ENCODE measurements at places on chromosomes 2 and 18.

GRCh38 chr2:234363647-234364294, 133.1 kb downstream of the ARL4C start:
- no peak for DNase-seq

GRCh38 chr2:170394641-170395387, 216.9 kb downstream of the MYO3B start:
- DNase-seq, result no peak

DNA sequence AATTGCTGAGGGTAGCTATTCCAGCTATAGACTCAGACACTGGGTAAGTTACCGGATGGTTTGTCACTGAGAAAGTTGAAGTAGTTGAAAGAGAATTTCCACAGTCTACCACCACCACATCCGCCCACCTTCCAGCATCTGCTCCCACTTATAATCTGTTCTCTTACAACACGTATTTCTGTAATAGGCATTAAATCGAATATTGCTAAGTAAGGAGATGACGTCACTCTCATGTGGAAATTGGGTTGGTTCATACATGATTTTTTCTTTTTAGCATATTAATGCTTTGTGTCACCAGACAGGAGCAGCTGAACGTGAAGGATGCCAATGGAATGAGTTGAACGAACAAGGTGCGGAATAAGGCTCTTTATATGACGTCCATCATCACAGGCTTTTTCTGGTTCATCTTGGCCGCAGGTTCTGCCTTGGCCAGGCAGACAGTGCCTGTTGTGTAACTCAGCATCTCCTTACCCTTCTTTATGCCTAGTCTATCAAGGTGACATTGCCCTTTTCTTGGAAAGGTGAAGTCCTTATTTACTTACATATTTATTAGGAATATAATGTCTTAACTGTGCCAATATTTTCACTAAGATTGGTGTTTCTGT, 45.9 kb downstream of the THUMPD2 start:
- no peak for DNase-seq

- DNase-seq, result no peak
Measured at GRCh38 chr18:59505356-59505755, 146.3 kb upstream of the LMAN1 start.

DNA sequence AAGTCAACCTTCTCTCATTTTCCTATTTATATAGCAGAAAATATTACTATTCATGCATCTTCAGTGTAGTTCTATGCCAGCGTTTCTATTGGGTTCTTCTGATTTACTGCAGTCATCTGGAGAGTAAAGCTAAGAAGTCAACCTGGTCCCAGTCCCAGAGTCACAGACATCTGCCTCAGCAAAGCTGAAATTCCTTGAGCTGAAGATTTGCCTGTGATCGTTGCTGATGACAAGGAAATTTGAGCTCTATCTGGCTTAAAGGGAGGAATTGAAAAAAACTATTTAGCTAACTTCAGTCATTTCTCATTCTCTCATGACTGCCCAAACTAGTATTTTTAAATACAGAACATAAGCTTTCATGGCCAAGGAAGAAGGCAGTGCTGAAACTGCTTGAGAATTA, 45.7 kb downstream of the RND3 start:
- no peak for DNase-seq

GRCh38 chr2:79824086-79824786, 311.4 kb downstream of the CTNNA2 start:
- no peak for DNase-seq
